HuH-7 (cell line): ENCODE measurements at places on chromosomes 7 and 10.

- DNase-seq = no peak
Observed at GRCh38 chr10:28120043-28120749, 121.3 kb upstream of the ODAD2 start.

- DNase-seq = no peak
Observed at GRCh38 chr10:20372748-20373147, 524.4 kb downstream of the NEBL start.

DNA sequence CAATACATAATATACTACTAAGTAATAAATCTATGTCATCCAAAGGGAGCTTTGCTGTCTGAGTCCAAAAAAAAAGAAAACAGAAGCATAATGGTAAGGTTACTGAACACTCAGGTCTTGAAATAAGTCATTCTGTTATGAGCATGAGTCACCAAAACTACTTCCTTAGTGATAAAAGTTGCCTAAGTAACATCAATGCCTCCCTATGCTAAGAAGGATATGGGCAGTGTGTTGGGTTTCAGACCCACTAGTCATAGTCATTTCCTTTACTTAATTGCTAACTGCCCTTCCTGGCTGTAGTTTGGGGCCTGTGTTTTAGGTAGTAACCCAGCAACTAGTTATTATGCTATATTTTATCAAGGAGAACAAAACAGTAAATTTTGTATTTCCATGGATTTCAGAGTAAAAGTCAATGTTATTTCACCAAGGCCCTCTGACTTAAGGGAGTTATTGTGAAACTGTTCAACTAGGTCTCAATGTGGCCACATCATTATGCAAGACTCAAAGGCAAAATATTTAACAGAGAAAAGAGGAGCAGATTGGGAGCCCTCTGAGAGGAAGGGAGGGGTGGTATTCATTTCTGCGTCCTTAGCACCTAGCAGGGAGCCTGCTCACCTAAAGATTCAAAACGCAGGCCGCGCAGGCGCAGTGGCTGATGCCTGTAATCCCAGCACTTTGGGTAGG is 11.7 kb upstream of the VIM start:
- no peak for DNase-seq

DNA sequence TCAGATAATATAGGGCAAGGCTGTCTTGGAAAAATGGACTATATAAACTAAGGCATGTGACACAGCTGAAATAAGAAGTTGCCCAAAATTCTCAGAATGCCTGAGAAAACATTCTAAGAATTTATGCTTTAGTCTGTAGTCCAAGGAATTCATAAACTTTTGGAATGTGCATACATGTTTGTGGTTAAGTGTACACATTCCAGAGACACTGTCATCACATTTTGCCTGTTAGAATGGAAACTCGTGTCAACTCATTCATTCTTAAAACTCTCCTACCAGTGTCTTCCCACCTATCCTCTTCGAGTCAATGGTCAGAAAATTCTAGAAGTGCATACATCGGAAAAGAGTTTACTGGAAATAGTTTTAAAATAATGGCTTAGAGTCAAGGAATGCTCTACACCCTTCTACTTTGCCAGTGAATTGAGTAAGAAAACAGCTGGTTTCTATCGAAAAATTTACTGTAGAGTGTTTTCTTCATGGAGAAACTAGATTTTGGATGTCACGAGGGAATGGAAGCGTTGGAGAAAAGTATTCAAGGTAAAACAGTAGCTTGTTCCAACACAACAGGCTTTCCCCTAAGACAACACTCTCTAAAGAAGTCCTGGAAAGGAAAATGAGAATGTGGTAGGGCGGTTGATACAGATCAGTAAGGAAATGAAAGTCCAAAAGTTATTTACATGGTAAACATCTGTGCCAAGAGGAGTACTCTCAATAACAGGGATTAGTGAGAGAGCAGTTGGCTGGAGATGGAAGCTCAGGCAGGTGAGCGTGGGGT is 1177.6 kb upstream of the C7orf33 start:
- DNase-seq = no peak

- no peak for DNase-seq
Observed at GRCh38 chr10:115171392-115171960, 78.3 kb downstream of the ATRNL1 start.
